ENCODE measurements at places on chromosomes 4 and X.

DNA sequence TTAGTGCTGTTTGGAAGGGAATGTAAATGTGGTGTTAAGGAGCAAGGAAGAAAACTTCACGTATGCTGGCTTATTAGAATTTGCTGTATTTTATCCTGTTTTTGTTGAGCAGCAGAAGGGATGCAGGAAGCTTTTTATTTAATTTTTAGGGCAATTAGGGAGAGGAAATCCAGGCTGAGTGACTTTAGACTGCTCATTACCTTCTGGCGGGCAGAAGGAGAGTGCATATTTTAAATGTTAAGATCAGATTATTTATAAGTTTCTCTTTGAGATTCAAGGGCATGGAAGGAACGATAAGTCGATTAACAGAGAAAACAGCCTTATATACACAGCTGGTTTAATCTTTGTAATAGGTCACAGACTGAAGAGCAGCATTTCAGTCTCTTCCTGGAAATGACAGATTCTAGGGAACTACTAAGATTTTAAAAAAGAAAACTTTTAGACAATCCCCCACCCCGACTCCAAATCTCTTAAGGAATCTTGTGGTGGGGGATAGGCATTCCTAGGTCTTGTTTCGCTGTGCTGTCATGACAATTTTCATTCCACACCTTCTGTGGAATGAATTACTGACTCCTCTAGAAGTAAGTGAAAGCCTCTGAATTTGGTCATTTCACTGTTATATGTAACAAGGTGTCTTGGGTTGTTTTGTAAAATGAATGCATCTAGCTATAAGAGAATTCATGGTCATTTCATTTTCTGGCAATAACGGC is 402.5 kb downstream of the RAPGEF2 start:
- no peak for DNase-seq

DNA sequence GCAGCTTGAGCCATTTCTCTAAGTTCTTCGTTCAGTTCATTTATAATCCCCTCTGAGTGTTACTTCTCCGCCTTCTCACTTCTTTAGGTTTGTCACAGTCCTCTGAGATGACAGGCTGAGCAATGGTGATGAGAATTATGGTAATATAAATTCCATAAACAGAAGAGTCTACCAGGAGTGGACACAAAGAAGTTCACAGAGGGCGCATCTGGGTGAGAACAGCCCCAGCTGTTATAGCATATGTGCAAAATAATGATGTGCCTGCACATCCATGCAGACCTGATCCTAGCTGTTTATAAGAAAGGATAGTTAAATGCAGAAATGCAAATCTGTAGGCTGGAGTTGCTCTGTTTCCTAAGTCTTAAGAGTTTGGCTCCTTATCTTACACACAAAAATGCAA is 377.5 kb downstream of the KCNIP4 start:
- peak; percentile 43 for DNase-seq

GRCh38 chr4:4308800-4309441 is 18.9 kb downstream of the ZBTB49 start:
- no peak for DNase-seq

GRCh38 chr4:177485528-177485927 is 43.3 kb upstream of the AGA start:
- no peak for DNase-seq

DNA sequence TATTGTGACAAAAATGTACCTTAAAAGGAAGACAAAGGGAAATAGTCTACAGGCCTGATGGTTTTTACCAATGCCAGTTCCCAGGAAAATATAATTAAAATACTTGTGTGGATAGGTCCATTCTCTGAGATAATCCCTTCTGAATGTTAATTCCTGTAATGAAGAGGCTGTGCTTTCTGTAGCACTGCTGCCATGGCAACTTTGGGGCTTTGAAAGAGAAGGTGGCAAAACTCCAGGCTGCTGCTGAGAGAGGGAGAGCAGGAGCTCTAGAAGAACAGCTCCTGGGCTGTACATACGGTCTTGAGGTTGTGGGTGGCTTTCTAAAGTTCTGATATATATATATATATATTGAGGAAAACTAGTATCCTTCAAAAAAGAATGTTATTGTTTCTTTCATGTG is 125.4 kb downstream of the PDLIM5 start:
- DNase-seq, result peak; percentile 87

- DNase-seq, result no peak
Measured at GRCh38 chr4:7463566-7464258, 29.0 kb upstream of the PSAPL1 start.

DNA sequence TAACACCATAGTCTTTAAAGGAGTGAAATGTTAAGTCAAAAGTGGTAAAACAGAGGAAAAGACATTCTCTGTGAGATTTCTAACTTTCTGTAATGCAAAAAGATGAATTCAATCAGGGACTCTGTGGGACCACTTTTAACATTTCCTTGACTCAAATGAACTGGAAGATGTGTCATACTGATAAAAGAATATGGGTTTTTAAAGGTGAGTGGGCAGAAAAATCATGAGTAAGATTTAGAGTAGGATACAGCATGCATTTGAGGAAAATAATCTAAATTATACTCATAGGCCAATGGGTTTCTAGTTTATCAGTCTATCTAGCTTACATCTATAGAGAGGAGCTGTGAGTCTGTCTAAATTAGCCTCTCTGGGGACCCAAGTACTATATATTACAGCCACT is 11.0 kb upstream of the TEX13C start:
- DNase-seq, result no peak

GRCh38 chr4:16843831-16844508 is 54.5 kb downstream of the LDB2 start:
- DNase-seq, result peak; percentile 37

DNA sequence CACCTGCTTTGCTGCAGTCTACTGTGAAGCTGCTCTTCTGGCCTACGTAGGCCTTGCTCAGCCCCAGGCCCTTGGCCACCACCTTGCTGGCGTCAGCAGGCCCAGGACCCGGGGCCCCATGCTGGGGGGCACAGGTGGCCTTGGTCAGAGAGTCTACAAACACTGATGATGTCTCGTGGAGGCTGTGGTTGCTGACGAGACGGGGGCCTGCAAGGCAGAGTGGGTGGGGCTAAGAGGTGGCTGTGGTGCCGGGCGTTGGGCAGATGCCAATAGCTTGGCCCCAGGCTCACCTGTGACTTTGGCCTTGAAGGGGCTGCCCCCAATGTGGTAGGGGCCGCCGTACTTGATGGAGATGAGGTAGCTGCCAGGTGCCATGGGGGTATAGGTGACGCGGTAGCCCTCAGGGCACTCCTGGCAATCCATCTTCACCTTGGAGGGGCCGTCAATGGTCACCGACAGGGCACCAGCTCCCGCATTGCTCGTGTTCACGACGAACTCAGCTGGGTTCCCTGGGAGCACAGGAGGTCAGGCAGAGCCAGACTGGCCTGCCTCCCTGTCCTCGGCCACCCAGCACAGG is 25.0 kb downstream of the FLNA start:
- no peak for DNase-seq

Measured in eye (tissue), 1 donor.